GM03348 (cell line): ENCODE measurements at places on chromosomes 1 and 21.
A peak's percentile ranks its signal among the peaks of the same experiment; 100 is the strongest.

DNA sequence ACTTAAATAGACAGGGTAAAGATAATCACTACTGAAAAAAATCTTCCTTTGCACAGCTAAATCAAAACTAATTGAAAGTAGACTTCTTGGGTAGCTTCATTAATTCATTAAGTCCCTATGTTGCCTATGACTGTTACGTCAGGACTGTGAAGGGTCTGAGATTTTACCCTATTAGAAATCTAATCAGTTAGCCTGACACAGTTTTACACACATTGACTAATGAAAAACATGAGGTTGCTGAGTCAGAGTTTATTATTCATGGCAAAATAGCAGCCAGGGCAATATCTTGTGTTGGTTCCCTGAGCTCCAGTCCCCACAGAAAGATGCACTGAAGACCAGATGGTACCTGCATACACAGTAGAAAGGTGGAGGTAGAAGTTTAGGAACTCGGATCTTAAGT is 262.5 kb upstream of the ZP4 start:
- no peak for DNase-seq

DNA sequence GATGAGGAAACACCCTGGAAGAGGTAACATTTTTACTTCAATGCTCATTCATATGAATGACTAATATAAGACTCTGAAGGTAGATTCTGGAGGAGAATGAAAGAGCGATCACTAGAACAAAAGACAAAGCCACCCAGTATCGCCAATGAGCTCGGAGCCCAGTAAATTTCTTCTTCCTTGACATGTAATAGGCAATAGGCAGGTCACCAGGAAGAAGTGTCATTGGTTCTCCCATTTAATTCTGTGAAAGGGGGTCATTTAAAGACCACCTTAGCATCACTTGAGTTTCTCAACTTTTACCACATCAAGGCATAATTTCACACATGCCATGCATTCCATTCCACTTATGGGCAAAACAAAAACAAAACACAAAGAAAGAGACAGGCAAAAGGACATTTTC is 7.9 kb downstream of the TNFSF18 start:
- DNase-seq: no peak

GRCh38 chr21:42535602-42536171 is 22.0 kb downstream of the SLC37A1 start:
- DNase-seq: no peak

GRCh38 chr1:33111965-33112364 is 31.0 kb downstream of the AZIN2 start:
- DNase-seq: no peak

DNA sequence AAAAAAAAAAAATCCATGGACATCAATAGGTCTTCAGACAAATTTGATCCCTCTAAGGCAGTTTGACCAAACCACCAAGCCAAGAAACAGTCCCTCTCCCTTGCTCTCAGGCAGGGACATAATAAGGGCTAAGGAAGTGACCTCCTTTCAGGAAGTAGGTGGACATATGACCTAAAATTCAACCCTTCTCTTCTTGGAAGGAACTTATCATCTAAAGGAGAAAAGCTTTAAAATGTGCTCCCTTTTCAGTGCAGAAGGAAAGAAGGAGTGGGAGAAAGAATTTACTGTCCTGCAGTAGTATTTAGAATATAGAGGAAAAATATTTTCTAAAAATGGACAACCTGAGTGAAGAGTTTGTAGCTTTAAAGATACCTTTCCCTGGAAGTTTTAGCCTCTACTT is 118.1 kb downstream of the DTL start:
- no peak for DNase-seq

GRCh38 chr1:111475701-111476100 is 1.9 kb downstream of the C1orf162 start:
- no peak for DNase-seq

GRCh38 chr1:158969166-158969565 is 37.8 kb downstream of the PYHIN1 start:
- DNase-seq: no peak

GRCh38 chr1:193110864-193111263 is 5.7 kb upstream of the GLRX2 start:
- DNase-seq: no peak

DNA sequence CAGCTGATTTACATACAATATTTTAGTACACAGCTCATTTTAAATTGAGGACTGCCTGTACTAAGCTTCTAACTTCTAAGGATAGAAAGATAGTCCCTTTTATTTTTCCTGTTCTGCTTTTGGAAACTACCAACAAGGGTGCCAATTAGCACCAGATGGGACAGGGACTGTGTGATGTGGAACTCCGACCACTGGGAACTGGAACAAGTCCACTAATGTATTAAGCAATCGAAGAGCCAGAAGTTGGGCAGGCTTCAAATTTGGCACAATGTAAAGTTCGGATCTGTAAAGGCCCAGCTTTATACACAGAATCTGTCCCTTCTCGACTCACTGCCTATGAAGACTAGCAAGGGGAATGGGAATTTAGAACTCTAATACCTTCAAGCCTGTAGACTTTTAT is 149.3 kb downstream of the ZC3H11B start:
- peak; percentile 15 for DNase-seq

DNA sequence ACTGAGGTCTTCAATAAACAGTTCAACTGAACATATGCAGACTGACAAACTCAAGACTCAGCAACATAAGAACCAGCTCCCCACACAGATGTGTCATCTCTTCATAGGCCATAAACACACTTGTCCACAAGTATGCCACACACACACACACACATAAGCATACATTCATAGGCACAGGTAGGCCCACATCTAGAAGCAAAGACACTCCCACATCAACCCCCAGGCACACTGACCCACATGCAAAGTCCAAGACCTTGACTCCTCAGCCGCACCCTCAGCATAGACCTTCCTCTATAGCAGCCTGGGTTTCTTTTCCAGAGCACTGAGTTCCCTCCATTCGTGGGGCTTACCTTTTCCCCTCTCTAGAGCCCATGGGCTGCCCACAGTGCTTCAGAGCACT is 1.4 kb downstream of the LAD1 start:
- DNase-seq: no peak

DNA sequence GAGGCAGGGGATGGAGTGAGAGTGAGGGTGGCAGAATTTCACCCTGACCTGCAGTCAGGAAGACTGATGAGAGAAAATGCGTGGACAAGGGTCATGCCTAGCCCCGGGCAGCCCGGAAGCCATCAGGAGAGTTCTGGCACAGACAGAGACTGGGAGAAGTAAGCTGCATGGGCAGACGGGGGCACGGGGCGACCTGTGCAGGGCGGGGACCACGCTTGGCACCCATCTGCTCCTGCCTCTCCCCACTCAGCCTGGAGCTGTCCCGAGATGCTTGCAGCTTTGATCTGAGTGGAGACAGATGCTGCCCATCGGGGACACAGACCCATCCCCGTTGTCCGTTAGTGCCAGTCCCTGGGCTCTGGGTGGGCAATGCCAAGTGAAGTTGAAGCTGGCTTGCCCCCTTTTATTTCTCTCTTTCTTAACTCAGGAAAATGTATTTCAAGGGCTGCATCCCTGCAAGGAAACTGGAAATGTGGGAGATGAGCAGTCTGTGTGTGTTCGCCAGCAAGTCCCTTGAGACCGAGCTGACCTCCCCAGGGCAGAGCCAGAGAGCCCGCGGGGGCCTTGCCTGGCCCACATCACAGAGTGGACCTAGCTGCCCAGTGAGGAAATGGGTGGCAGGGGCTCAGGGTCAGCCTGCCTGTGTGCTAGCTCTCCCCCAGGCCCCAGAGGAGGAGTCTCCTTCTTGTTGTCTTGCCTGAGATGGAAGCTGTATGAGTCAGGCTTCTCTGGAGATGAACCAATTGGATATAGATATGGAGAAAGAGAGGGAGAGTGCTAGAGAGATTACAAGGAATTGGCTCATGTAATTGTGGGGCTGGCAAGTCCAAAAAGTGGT is 121.3 kb upstream of the C1orf174 start:
- DNase-seq: no peak

DNA sequence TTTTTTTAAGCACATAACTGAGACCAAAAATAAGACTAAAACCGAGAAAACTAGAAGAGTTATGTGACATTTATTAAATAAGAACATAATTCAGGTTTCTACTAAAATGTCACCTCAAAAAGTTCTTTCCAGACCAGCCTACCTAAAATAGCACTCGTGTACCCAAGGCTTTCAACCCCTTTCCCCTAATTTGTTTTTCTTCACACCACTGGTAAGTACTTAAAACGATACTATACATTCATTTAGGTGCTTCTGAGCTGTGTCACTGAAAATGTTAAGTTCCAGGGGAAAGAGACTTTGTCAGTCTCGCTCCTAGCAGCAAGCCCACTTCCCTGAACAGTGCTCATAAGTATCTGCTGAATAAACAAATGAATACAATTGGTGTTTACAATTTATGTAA is 6.8 kb downstream of the RRAGC start:
- DNase-seq: no peak

GRCh38 chr1:147834810-147835209 is 67.8 kb upstream of the GJA8 start:
- DNase-seq: no peak

DNA sequence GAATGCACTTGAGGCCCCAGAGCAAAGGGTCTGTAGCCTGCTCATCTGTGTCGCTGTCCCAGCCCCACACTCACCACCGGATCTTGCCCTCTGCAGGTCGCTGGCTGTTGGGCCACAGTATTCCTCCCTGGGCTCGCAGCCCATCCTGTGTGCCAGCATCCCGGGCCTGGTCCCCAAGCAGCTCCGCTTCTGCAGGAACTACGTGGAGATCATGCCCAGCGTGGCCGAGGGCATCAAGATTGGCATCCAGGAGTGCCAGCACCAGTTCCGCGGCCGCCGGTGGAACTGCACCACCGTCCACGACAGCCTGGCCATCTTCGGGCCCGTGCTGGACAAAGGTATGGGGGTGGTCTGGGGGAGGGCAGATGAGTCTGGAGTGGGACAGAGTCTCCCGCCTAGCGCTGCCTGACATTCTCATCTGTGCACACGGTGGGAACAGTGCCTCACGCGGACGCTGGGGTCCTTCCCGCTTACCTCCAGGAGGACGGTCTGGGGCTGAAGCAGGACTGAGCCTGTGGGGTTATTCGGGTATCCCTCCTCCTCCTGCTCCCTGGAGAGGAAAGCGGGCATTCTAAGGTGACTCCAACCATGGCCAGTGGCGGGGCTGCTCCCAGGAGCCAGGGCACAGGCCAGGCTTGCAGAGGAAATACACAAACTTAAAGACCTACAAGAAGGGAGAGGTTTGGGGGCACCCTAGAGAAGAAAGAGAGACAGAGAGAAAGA is 15.9 kb downstream of the WNT3A start:
- no peak for DNase-seq

- DNase-seq: no peak
These were observed 255.1 kb upstream of the CXADR start for GRCh38 chr21:17257784-17258183.

- no peak for DNase-seq
These were observed 158.9 kb downstream of the KCNK2 start for GRCh38 chr1:215241451-215241850.

GRCh38 chr1:55078470-55078869 is 39.1 kb downstream of the PCSK9 start:
- DNase-seq: no peak

- DNase-seq: peak; percentile 89
These were observed 96.9 kb downstream of the PAPPA2 start for GRCh38 chr1:176559878-176560277.

GRCh38 chr1:33740040-33740744 is 123.7 kb upstream of the HMGB4 start:
- DNase-seq: no peak

DNA sequence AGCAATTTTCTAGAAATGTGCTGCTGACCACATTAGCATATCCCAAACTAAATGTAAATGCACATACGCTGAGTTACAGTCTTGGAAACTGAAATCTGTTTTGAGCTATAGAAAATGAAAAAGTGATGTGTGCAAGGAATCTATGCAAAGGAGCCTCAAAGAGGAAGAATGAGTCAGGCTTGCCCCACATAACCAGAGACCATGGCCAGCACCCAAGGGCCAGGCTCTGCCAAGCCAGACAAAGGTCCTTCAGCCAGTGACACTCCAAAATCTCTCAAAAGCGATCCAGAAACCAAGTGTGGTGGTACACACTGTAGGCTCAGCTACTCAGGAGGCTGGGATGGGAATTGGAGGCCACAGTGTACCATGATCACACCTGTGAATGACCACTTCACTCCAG is 195.2 kb downstream of the TOMM20 start:
- peak; percentile 75 for DNase-seq

GRCh38 chr1:77031106-77031662 is 163.9 kb downstream of the ST6GALNAC5 start:
- DNase-seq: peak; percentile 44

- no peak for DNase-seq
These were observed 15.9 kb downstream of the SYT2 start for GRCh38 chr1:202694314-202694713.

DNA sequence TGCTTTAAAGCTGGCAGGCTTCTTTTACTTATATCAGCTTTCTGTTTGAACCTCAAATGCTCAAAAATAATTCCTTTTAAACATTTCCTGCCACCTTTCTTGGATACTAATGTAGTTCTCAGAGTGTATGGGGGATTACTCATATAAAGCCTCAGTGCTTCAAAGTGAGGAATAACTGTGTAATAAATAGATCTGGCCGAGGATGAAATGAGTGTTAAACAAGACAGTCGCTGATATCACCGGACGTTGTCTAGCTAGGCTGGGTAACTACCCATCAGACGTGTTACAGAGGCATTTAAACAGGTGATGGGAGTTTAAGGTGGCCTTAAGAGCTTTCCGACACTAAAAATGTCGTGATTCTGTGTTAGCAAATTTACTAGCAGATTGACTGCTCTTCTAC is 53.1 kb downstream of the VANGL2 start:
- DNase-seq: no peak

DNA sequence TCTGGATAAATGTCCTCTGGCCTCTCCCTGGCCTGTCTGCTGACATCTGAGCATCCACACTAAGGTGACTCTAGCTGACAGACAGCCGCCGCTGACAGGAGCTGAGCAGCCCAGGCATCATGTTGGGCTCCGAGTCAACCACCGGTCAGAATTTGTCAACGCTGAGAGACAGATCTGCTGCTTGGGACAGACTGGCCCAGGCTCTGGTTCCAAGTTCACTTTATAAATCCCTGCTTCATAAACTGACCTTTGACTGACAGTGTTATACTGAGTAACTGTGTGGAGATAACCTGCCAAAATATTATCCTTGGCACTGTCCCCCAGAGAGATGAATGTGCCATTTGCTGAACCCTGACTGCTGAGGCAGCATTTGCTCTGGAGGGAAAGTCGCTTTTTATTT is 616.7 kb downstream of the NPHP4 start:
- DNase-seq: no peak

- DNase-seq: no peak
These were observed 165.4 kb downstream of the MRPL39 start for GRCh38 chr21:25441835-25442234.
